Cerebellum (tissue), 4 donors: ENCODE measurements at places on chromosomes 5 and 9. TPM values are rescaled to one million over a fixed set of nuclear protein-coding genes. Genes with fewer than 3 reads are reported as not detected.

The PCDHGB1 gene
- 16.8 TPM for total RNA-seq

The XRCC4 gene
- 8.8 TPM for total RNA-seq

The ARHGEF28 gene
- 6.7 TPM for total RNA-seq

The GNA14 gene
- 9.0 TPM for total RNA-seq

The FOXD4L5 gene
- 0.64 TPM for total RNA-seq

The ATG12 gene
- total RNA-seq, result 72.0 TPM

The GLDC gene
- total RNA-seq, result 30.3 TPM

The ANKRD34B gene
- total RNA-seq, result 0.27 TPM

The PHYKPL gene
- 32.4 TPM for total RNA-seq

The GDA gene
- 0.91 TPM for total RNA-seq

The SPATA31E1 gene
- total RNA-seq, result not detected

The RAD1 gene
- total RNA-seq, result 39.8 TPM

The ZNF366 gene
- total RNA-seq, result 1.1 TPM

The ENTPD8 gene
- total RNA-seq, result 0.09 TPM

The GFRA3 gene
- 0.09 TPM for total RNA-seq

The ARL14EPL gene
- total RNA-seq, result not detected

The AIF1L gene
- 24.2 TPM for total RNA-seq

The PDE6A gene
- total RNA-seq, result not detected

The ENC1 gene
- 410 TPM for total RNA-seq

The ANKHD1 gene
- total RNA-seq, result 152 TPM

The EPB41L4A gene
- total RNA-seq, result 130 TPM

The FAM120A gene
- total RNA-seq, result 72.9 TPM

The MTX3 gene
- 22.7 TPM for total RNA-seq

The TAF1L gene
- total RNA-seq, result not detected

The KIF27 gene
- 13.3 TPM for total RNA-seq

The MAMDC4 gene
- 6.0 TPM for total RNA-seq

The CARTPT gene
- not detected for total RNA-seq
